ENCODE measurements at places on chromosomes 4 and X. TPM values are rescaled to one million over a fixed set of nuclear protein-coding genes. Genes with fewer than 3 reads are reported as not detected.

DNA sequence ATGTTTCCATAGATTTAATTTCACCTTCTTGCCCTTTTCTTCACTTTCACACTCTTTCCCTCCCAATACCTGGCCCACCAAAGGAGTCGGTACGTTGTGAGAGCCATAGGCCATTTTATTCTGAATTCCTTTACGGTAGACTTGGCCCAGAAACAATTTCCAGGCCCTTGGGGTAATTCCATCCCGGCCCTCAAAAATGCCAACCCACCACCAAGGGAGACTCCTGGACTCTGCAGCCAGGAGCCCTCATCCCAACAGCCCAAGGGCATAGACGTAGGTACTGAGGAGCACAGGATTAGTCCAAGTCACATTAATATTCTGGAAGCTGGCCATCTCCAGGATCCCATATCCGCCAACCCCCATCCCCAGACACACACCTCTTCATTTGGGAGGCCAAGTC is 102.9 kb downstream of the LIMCH1 start:
- H3K4me1 ChIP-seq: peaks cover 18% of the 10 kb centered on the region
- H3K4me3 ChIP-seq: no peak overlapping the region
- no peak for DNase-seq
- H3K27ac ChIP-seq: no peak overlapping the region

DNA sequence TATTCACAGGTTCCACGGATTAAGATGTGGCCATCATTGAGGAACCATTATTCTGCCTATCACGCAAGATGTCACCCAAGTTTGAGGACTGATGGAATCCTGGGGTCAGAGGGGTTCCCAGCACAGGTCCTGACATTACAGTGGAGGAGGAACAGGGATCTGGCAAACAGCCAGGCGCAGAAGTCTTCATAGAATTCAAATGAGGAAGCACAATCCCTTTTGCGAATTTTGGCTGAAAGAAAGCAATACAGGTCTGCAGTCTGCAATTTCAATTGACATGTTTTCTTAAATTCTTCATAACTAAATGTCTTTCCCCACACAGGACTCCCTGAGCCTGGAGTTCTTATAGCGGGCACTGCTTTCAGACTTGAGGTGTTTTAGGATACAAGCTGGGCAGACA is 14.5 kb downstream of the DOCK11 start:
- H3K27ac ChIP-seq: no peak overlapping the region
- peaks cover 26% of the 10 kb centered on the region for H3K4me1 ChIP-seq
- H3K4me3 ChIP-seq: no peak overlapping the region
- H3K36me3 ChIP-seq: no peaks in the 10 kb centered on the region
- DNase-seq: no peak
- H3K27me3 ChIP-seq: no peaks in the 10 kb centered on the region

DNA sequence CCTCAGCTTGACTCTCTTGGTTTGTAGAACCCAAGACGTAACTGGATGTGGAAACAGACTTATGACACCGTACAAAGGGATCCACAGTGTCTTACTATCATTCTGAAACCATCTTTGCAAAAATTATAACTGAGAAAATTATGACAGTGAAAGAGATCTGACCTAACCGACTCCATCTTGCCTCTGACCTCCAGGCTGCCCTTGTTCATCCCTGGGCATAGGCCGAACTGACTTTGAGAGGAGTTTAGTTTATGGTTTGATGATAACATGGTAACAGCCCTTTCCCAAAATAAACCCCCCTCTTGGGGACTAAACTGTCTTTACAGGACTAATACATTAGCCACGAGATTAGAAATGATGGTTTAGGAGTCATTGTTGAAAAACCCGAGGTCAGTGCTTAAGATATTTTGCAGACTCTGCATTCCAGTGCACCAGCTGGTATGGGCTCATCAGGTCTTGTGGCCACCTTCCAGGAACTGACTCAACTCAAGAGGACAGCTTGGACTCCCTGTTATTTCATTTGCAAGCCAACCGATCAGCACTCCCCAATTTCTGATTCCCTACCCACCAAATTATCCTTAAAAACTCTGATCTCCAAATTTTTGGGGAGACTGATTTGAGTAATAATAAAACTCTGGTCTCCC is 49.6 kb downstream of the CASP3 start:
- no peaks in the 10 kb centered on the region for H3K4me1 ChIP-seq
- DNase-seq: no peak
- H3K4me3 ChIP-seq: no peak overlapping the region
- H3K36me3 ChIP-seq: no peaks in the 10 kb centered on the region

GRCh38 chr4:8682725-8683124 is 90.2 kb downstream of the CPZ start:
- H3K4me1 ChIP-seq: peaks cover 8% of the 10 kb centered on the region
- no peak overlapping the region for H3K4me3 ChIP-seq
- peak; percentile 46 for DNase-seq
- H3K27ac ChIP-seq: no peak overlapping the region
- H3K36me3 ChIP-seq: no peaks in the 10 kb centered on the region

DNA sequence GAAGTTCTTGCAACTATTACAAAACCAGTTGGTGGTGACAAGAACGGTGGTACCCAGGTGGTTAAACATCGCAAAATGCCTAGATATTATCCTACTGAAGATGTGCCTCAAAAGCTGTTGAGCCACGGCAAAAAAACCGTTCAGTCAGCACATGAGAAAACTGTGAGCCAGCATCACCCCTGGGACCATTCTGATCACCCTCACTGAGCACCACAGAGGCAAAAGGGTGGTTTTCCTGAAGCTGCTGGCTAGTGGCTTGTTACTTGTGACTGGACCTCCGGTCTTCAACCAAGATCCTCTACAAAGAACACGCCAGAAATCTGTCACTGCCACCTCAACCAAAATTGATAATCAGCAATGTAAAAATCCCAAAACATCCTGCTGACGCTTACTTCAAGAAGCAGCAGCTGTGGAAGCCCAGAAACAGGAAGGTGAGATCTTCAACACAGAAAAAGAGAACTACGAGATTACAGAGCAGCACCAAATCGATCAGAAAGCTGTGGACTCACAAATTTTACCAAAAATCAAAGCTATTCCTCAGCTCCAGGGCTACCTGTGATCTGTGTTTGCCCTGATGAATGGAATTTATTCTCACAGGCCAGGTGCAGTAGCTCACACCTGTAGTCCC is 21.4 kb upstream of the SLC10A6 start:
- H3K4me1 ChIP-seq: no peaks in the 10 kb centered on the region
- no peak for DNase-seq
- no peak overlapping the region for H3K27ac ChIP-seq

XPNPEP2 gene
- total RNA-seq: 2.6 TPM

USP26 gene
- total RNA-seq: not detected

HDX gene
- total RNA-seq: 7.5 TPM

SH3RF1 gene
- 8.2 TPM for total RNA-seq

All from sigmoid colon (tissue), 7 donors.